Effector CD8-positive, alpha-beta T cell (primary cell): ENCODE measurements at places on chromosomes 1 and 21.

DNA sequence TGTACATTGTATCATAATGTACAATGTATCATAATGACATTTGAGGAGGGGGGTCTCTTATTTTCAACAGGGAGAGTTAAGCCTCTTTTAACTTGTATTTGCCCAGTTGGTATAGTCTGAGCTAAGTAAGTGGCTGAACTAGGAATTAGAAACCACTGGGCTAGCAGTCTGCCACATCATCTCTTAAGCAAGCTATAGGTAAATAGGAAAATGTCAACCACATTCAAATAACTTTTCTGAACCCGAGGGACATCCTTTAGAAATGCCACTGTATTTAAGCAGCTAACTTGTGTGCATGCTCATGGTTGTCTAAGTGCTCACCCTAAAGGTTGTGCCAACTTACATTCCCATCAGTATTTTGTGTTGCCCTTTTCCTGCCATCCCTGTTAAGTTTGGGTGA, 35.5 kb upstream of the ASB17 start:
- DNase-seq: no peak

- no peak for DNase-seq
Measured at GRCh38 chr21:35905096-35905962, 155.0 kb downstream of the SETD4 start.

- DNase-seq: no peak
Measured at GRCh38 chr1:156172696-156173470, 19.5 kb downstream of the SEMA4A start.

GRCh38 chr1:157135646-157136045, 2.5 kb downstream of the ETV3 start:
- DNase-seq: no peak

DNA sequence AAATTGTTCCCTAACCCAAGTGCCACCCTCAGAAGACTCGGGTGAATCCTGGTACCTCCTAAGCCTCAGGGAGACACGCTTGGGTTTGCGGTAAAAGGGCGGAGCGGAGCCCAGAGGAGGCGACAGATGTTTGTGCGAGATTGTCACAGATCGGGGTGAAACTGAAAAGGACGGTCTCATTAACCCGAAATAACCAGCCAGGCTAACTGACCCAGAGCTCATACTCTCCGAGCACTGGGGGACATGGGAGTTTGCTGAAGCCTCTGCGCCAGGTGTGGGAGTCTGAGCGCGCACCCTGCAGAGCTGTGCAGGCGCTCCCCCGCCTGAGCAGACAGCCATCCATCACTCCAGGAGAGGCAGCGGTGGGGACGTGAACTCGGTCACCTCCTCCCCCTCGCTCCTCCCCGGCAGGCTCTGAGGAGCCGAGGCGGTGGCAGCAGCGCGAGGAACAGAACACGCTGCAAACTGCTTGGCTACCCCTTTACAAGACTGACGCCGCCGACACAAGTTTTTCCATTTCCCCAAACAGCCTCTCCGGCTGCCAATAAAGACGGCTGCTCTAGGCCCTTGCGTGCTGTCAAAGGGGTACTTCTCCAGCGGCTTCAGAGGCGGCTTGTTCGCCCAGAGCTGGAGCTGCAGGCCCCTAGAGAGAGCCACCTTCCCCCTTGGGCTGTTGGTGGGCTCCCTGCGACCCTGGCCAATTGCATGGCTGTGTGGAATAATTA, 43.5 kb downstream of the RRAGC start:
- DNase-seq: no peak

GRCh38 chr1:90100566-90100965, 105.7 kb downstream of the ZNF326 start:
- no peak for DNase-seq

DNA sequence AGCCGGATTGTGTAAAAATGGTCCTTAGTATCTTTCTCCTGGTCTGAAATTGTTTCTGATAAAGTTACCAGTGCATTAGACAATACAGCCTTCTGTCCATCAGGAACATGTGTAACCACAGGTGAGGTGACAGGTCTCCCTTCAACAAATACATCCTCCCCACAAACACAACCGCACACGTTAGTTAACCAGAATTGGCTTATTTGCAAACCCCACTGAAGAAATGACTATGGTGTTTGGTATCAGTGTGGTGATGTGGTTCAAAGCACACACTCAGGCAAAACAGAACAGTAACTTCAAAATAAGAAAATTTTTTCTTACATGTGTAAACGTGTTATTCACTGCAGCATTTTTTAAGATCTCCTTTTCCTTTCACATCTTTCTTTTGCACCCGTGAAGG, 517.2 kb upstream of the NR5A2 start:
- no peak for DNase-seq

- DNase-seq: no peak
Measured at GRCh38 chr1:210706246-210706645, 377.5 kb downstream of the HHAT start.

GRCh38 chr1:241140670-241141069, 216.3 kb downstream of the RGS7 start:
- no peak for DNase-seq

- no peak for DNase-seq
Measured at GRCh38 chr1:243672539-243673074, 177.4 kb downstream of the AKT3 start.

DNA sequence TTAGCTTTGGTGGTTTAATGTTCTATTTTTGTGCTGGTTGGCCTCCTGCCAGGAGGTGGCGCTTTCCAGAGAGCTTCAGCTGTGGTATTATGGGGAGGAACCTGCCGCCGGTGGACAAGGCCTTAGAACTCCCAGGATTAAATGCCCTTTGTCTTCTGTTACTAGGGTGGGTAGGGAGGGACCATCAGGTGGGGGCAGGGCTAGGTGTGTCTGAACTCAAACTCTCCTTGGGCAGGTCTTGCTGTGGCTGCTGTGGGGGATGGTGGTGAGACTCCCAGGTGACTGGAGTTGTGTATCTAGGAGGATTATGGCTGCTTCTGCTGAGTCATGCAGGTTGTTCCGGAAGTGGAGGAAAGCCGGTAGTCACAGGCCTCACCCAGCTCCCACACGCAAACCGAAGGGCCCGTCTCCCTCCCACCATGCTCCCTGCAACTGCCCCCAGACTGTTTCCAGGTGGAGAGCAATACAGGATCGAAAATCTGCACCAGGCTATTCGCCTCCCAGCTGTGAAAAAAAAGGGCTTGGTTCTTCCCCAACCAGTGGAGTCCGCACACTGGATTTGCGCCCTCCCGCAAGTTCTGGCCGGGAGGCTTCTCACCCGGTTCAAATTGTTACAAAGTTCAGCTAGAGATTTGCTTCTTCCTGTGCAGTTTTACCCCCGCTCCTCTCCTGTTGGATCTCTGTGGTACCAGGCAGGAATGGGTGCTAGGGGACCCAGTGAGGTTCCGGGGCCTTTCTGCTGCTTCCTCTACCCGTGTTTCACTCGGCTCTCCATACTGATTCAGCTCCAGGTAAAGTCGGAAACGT, 220.5 kb downstream of the CENPF start:
- DNase-seq: no peak

- DNase-seq: no peak
Measured at GRCh38 chr1:94676686-94677085, 135.1 kb upstream of the F3 start.

- DNase-seq: no peak
Measured at GRCh38 chr1:27447883-27448282, 42.1 kb downstream of the WASF2 start.

DNA sequence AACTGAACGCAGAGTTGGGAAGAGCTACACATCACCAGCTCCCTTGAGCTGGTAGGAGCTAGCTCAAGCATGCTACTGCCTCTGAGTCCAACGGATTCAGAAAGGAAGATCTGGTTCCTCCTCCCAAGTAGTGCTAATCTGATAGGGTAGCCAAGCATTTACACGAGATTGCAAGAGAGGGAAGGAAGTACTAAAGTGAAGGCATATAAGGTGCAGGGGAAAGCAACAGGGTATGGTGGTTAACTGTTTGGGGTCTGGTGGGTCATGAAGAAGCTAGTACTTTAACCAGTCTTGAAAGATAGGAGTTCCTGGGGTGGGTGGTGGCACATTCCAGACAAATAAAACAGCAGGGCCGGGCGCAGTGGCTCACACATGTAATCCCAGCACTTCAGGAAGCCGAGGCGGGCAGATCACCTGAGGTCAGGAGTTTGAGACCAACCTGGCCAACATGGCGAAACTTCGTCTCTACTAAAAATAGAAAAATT, 20.2 kb upstream of the ZNF436 start:
- no peak for DNase-seq

DNA sequence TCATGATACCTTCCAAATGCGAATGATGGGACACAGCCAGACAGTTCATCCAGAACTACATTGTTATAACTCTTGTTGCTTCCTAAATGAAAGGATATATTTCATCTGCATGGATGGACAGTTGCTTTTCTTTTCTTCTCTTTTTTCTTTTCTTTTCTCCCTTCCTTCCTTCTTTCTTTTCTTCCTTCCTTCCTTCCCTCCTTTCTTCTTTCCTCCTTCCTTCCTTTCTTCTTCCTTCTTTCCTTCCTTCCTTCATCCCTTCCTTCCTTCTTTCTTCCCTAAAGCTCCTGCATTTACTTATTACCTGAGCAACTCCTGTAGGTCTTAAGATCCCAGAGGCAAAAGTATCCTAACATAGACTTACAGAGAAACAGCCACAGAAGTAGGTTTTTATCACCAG, 221.6 kb downstream of the DUSP10 start:
- DNase-seq: no peak

GRCh38 chr1:19495799-19496526, 10.6 kb upstream of the CAPZB start:
- no peak for DNase-seq

GRCh38 chr1:3685222-3685621, 32.9 kb downstream of the TP73 start:
- DNase-seq: no peak

- no peak for DNase-seq
Measured at GRCh38 chr1:36517011-36517771, 34.5 kb upstream of the CSF3R start.

GRCh38 chr1:6218375-6219164, 12.7 kb downstream of the RNF207 start:
- no peak for DNase-seq

DNA sequence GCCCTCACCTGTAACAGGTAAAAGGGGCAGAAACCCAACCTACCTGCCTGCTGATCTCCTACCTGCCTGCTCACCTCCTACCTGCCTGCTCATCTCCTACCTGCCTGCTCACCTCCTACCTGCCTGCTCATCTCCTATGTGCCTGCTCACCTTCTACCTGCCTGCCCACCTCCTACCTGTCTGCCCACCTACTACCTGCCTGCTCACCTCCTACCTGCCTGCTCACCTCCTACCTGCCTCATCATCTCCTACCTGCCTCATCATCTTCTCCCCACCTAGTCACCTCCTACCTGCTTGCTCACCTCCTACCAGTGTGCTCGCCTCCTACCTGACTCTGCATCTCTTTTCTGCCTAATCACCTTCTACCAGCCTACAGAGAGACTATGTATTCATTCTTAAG, 452.9 kb downstream of the MATN1 start:
- DNase-seq: no peak

DNA sequence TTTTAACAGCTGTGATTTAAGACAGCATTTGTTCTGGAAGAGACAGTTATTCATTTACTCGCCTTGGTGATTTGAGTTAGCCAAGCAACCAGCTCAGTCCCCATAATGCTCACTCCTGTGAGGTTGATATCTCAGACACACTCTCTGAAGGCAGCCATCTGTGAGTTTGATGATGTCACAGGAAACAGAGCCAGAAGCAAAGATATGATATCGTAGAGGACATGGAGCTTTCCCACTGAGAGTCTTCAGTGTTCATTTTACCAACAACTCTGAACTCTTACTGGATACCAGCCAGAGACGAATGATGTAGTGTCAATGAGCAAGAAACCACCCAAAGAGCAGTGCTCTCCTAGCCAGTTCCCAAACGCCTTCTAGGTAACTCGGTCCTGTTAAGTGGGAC, 219.4 kb downstream of the SLC35F3 start:
- no peak for DNase-seq

DNA sequence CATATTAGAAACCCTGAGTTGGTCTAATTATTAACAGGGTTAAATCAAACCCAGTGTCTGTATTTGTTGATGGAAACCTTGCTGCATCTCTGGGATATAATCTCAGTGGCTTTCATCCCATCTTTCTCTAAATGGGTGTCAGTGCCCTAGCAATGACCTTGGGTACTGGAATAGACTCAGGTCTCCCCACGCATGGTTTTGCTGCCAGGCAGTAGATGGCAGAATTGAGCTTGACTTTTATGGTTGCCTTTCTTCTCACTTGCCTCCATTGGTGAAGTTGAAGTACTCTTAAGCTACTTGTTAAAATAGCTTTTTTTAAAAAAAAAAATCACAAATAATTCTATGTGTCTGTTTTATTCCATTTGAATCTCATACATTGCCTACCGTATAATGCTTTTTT, 81.8 kb upstream of the HMCN1 start:
- no peak for DNase-seq

- DNase-seq: no peak
Measured at GRCh38 chr1:87568911-87569310, 240.2 kb downstream of the LMO4 start.

GRCh38 chr1:153649863-153650235, 8.7 kb upstream of the SNAPIN start:
- no peak for DNase-seq

DNA sequence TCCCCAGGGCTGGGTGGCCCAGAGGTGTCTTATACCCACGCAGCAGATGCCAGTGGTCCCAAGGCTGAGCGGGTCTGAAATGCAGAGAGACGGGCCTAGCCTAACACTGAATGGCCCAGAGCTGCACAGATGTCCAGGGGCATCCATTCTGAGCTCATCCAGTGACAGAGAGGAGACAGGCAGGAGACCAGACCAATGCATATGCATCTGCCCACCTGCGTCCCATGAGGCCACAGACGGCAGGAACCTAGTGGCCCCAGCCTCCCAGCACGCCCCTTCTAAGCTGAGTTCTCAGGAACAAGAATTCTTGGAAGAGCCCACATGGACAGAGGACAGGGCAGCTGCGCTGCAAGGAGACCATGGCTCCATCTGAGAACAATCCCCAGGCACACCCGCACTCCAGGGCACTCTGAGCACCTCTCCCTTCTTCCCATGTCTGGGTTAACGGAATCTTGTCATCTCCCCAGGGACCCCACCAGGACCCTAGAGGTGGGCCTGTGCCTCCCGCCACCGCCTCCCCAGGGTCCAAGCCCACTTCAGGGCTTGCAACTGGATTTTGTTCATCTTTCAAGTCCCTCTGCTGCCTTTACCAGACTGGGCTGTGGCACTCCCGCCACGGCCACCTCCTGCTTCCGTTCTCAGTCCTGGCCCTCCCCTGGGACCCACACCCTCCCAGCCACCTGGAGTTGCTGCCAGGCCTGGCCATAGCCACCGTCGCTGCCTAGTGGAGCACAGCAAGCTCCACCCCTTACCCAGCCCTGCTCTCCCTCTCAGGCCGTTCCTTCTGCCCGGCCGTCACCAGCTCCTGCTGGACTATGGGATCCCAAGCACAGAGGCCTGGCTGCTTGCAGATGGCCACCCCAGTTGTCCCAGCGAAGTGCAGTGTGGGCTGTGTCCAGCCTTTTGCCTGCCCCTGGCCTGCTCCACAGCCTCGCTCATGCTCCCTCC, 3.3 kb downstream of the WNT3A start:
- no peak for DNase-seq
